Right ventricle myocardium superior (tissue), 1 donor: ENCODE measurements at places on chromosomes 16 and 17. TPM values are rescaled to one million over a fixed set of nuclear protein-coding genes. Genes with fewer than 3 reads are reported as not detected.
A peak's percentile ranks its signal among the peaks of the same experiment; 100 is the strongest.

GRCh38 chr17:76997981-76998531, 129.9 kb downstream of the MGAT5B start:
- DNase-seq: no peak

Gene SCARF1
- 11.2 TPM for total RNA-seq

Gene TOP2A
- total RNA-seq: 2.9 TPM

DNA sequence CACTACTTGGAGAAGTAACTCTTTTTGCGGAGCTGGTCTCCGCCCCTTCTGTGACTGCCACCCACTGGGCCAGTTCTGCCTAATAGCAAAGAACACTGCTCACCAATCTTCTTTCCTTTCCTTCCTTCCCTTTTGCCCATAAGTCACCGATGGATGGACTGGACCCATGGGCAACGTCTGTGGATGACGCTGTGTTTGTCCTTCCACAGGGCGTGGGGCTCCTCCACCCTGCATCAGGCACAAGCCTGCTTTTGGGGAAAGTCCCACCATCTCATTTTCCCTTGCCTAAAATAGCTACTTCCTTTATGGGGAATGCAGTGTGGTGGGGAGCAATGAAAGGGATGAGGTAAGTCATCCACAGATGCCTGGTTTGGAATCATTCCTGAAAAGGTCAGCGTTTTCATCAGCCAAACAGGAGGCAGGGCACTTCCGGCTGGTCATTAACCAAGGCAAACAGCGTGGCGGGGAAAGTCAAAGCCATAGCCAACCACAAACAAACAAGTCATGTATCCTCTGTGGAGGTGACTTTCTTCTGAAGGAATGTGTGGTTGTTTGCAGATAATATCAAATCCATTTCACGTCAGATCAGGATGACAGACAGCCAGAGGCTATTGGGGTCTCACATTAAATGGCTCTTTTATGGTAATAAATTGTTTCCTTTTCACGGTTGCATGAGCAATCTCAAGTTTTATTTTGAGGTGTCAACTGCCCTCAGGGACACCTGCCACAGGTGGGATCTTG, 30.7 kb upstream of the MED9 start:
- DNase-seq: no peak

- DNase-seq: peak; percentile 32
These were observed 10.8 kb upstream of the ADGRG1 start for GRCh38 chr16:57617604-57618111.

Gene SHISA9
- 0.24 TPM for total RNA-seq
